ENCODE measurements at places on chromosomes 3 and 15.

GRCh38 chr15:49560045-49560444, 60.6 kb downstream of the FAM227B start:
- no peak for DNase-seq

GRCh38 chr15:73440571-73440970, 2.4 kb upstream of the REC114 start:
- no peak for DNase-seq

- DNase-seq, result no peak
Measured at GRCh38 chr3:182485301-182485700, 308.0 kb upstream of the ATP11B start.

DNA sequence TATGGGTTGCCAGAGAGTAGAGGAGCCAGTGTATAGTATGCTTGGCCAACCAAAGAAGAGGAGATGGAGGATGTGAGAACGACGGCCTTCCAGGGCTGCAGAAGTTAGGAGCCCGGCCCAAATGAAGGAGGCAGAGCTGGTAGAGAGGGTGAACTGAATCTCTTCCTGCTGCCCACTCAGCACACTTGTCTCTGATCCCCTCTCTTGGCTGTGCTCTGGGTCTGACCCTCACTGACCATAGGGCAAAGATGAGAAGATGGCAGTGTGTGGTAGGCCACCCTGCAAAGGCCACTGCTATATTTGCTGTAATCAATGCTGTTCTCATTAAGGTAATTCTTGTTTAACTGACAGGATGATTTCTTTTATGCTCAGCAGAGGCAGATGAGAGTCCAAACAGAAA, 256.0 kb downstream of the OCA2 start:
- DNase-seq, result no peak

DNA sequence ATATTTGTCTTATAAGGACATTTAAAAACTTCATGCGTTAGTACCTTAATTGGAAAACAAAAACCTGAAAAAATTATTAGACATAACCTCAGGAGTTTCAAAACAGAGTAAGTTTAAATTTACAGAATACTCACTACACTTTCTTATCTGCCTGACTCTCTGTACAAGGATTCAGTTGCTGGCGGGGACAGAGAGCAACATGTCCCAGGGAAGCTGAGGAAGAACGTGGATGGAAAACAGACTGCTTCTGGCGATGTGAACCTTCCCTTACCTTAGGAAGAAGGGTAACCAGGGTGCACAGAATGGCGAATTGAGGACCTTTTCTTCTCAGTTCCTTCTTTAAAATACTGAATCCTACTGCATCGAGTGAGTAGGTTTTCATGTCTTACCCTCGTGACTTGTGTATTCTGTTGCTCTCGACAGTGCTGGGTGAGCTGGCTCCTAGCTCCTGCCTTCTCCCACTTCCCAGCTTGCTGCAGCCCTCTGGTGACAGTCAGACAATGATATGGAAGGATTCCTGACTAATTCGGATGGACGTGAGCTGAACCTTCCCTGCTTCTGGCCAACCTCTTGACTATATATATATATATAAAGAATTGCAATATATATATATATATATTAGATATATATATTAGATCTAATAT, 178.2 kb downstream of the PDZRN3 start:
- DNase-seq, result no peak

DNA sequence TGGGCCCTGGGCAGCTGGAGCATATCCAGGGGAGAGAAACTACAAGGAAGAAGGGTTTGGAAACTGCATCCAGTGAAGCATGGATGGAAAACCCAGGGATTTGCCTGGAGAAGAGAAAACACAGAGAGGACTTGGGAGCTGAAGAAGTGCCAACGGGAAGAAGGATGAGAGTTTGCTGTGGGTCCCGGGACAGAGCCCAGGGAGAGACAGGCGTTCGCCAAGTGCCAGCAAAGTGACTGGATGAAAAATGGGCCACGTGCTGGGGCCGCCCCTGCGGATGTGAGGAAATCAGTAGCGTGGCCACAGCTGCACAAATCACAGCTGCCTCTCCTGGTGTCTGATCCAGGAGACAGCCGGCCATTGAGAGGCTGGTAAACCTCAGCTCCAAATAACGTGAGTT, 70.4 kb downstream of the HES1 start:
- no peak for DNase-seq

- DNase-seq, result no peak
Measured at GRCh38 chr3:141308588-141309218, 59.6 kb upstream of the ZBTB38 start.

- no peak for DNase-seq
Measured at GRCh38 chr3:62839748-62840147, 35.5 kb downstream of the CADPS start.

DNA sequence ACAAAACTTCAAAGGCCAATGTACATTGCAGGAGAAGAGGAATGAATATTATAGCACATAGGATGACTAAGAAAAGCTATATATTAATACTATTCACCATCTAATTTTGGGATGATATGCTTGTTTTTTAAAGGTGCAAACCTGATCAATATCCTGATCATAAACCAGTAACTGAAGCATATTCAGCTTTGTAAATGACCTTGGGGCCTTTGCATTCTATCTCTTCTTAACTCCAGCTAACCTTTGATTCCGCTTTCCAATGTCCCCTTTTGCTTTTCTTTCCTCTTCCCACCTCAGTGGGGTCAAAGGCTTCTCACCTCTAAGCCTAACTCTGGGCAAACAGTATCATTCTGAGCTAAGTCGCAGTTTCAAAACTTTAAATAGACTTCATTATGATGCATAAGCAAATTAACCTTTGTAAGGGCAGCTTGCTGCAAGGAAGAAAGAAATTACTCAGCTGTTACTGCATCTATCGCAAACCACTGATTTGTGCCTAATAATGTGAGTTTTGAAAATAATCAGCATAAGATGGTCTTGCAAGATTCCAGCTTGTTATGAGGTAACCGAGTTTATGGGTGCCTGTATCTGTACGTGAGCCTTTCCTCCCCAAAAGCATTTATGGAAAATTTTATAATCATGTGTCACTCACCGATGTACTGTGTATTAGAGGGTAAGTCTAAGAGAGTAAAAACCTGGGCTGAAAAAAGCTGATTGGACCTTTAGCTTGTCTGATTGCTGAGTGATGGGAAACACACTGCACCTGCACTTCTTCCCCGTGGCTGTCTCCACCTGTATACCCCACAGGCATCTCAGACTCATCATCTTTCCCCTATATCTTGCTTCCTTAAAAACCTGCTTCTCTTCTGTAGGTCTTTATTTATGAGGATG, 116.8 kb downstream of the TPRG1 start:
- DNase-seq, result no peak

GRCh38 chr3:29610781-29611180, 329.9 kb downstream of the RBMS3 start:
- DNase-seq, result no peak
